ENCODE measurements at places on chromosomes 5 and 9.

DNA sequence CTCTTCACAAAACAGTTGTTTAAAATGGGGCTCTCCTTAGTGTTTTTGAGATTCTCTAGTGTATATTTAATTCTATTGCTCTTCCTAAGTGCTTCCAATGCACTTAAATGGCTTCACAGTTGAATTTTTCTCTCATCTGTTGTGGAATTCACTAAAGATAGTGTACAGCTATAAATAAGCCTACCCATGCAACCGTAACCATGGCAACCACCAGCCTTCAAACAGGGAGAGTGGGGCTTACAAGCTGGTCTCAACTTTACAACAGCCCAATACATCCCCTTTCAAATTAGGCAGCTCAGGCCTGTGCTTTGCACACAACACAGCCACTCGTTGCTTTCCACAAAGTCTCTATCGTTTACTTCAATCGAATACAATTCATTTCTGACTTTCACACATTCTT lies 144.0 kb upstream of the PLPPR1 start:
- no peak for DNase-seq

DNA sequence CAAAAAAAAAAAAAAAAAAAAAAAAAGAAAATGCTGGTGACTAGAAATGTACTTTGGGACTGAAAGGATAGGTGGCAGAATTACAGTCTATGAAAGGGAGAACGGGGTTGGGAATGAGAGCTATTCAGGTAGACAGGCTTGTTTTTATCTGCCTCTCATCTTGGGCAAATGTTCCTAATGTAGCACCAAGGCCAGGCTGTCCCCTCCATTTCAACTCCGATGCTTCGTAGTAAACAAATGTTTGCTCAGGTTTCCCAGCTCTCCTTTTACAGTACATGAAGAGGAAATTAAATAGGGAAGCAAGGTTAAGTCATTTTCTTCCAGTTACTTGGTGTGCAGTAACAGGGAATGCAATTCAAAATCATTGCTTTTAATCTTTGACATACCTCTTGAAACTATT lies 4.4 kb upstream of the BASP1 start:
- no peak for DNase-seq

DNA sequence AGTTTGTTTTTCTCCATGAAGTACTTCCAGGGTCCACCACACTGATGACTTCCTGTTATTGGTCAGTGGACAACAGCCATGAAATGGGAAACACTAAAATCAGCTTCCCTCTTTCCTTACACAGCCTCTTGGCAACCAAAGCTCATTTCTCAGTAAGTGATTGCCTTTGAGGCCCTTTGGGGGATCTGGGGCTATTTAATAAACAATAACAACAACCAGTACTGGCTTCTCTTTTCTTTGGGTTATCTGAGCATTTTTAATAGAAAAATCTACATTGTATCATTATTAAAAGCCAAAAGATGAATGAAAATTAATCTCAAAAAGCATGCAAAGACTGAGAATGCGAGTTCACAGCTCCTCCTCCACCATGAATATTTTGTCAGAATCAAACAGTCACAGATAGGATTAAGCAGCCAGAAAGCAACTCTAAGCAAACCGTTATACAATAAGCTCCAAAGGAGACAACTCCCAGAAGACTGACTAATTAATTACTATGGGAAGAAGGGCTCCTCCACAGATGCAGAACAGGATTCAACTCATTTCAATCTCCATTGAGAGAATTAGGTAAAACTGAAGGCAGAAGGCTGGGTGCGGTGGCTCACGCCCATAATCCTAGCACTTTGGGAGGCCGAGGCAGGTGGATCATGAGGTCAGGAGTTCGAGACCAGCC lies 68.3 kb downstream of the SERINC5 start:
- DNase-seq: no peak

- no peak for DNase-seq
Observed at GRCh38 chr9:16787724-16788123, 82.7 kb downstream of the BNC2 start.

- DNase-seq: peak; percentile 54
Observed at GRCh38 chr9:21709464-21710058, 92.9 kb upstream of the MTAP start.

GRCh38 chr9:93305497-93306020 lies 121.6 kb downstream of the WNK2 start:
- no peak for DNase-seq

- no peak for DNase-seq
Observed at GRCh38 chr5:12284604-12285003, 380.4 kb upstream of the CTNND2 start.

Data from activated CD4-positive, CD25-positive, alpha-beta regulatory T cell treated with anti-CD3 and anti-CD28 coated beads, Interleukin-2, amount 50 U/mL, for 72 hours (primary cell).